ENCODE measurements at places on chromosomes 16 and 17.

GRCh38 chr17:29073520-29073919, 30.6 kb downstream of the PIPOX start:
- peaks cover 11% of the 10 kb centered on the region for H3K4me1 ChIP-seq
- H3K4me3 ChIP-seq, result no peak overlapping the region
- H3K27me3 ChIP-seq, result no peaks in the 10 kb centered on the region
- no peaks in the 10 kb centered on the region for H3K36me3 ChIP-seq
- no peak overlapping the region for H3K27ac ChIP-seq

DNA sequence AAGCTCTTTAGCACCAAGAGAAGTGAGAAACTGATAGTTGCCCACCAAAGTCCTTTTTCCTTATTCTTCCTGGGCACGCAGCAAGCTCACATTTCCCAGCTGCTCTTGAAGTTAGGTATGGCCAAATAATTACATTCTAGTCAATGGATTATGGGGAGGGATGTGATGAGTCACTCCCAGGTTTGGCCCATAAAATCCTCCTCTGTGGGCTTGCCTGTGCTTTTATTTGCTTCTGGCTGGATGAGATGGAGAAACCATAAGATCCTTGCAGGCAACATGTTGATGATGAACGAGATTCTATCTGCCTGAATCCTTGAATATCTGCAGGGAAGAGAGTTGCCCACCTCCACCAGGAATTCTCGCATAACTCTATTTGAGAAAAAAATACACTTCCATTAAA, 568.3 kb upstream of the SALL1 start:
- H3K36me3 ChIP-seq, result no peaks in the 10 kb centered on the region
- H3K27ac ChIP-seq, result no peak overlapping the region
- no peak overlapping the region for H3K4me3 ChIP-seq
- no peaks in the 10 kb centered on the region for H3K27me3 ChIP-seq
- no peak for DNase-seq

- H3K4me3 ChIP-seq, result no peak overlapping the region
- no peak for DNase-seq
- peaks cover 3% of the 10 kb centered on the region for H3K4me1 ChIP-seq
These were observed 241.4 kb downstream of the PMP22 start for GRCh38 chr17:15023589-15024336.

- no peak overlapping the region for H3K4me3 ChIP-seq
- no peaks in the 10 kb centered on the region for H3K27me3 ChIP-seq
- peaks cover 16% of the 10 kb centered on the region for H3K4me1 ChIP-seq
- no peak overlapping the region for H3K27ac ChIP-seq
These were observed 5.0 kb upstream of the RARA start for GRCh38 chr17:40303708-40304551.

All from H9 (cell line).